Activated T-helper 2 cell treated with anti-CD3 and anti-CD28 coated beads, Interferon-gamma antibody, Interleukin-2, Interleukin-4, amounts not matched to agents 10 μg/mL and 5 μg/mL and 100 μg/mL, durations not matched to agents 14 hours and 24 hours and 36 hours (primary cell): ENCODE measurements at places on chromosomes 13 and 19. TPM values are rescaled to one million over a fixed set of nuclear protein-coding genes. Genes with fewer than 3 reads are reported as not detected.

The KLK2 gene
- total RNA-seq = 0.44 TPM in 1 of 2 replicates, not detected in the other

The ZNF99 gene
- total RNA-seq = not detected in 2 replicates

The ZNF221 gene
- total RNA-seq = 0.92 and 1.4 TPM in 2 replicates

The RASL11A gene
- total RNA-seq = 1.3 and 1.7 TPM in 2 replicates

The FXYD5 gene
- 257 and 271 TPM in 2 replicates for total RNA-seq

The LENG9 gene
- total RNA-seq = 7.5 and 8.1 TPM in 2 replicates

The COG6 gene
- total RNA-seq = 32.4 and 42.2 TPM in 2 replicates

The GEMIN7 gene
- total RNA-seq = 44.9 and 49.4 TPM in 2 replicates

- peaks cover 10% of the 10 kb centered on the region for H3K36me3 ChIP-seq
- H3K4me3 ChIP-seq = no peak overlapping the region
- peaks cover 10% of the 10 kb centered on the region for H3K4me1 ChIP-seq
- no peak for DNase-seq
- no peaks in the 10 kb centered on the region for H3K27me3 ChIP-seq
- no peak overlapping the region for H3K27ac ChIP-seq
These were observed 53.0 kb downstream of the EDNRB start for GRCh38 chr13:77865622-77866021.

GRCh38 chr13:50552424-50552966 lies 291.0 kb downstream of the DLEU7 start:
- no peaks in the 10 kb centered on the region for H3K4me1 ChIP-seq
- no peak overlapping the region for H3K4me3 ChIP-seq
- H3K27ac ChIP-seq = no peak overlapping the region
- no peak for DNase-seq
- no peaks in the 10 kb centered on the region for H3K36me3 ChIP-seq

DNA sequence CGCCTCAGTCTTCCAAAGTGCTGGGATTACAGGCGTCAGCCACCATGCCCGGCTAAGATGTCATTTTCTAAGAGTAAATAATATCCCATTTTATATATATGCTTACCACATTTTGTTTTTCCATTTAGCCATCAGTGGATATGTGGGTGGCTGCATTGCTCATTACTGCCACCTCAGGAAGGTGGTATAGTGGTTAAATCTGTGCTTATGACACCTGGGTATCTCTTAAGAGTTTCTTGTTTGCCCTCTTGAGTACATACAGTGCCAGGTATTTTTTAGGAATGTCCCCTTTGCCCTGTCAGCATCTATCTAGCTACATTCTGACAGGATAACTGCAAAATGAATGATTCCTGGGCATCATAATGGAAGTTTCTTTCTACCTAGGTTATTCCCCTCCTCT lies 14.6 kb downstream of the ZNF69 start:
- no peak overlapping the region for H3K4me3 ChIP-seq
- H3K36me3 ChIP-seq = peaks cover 50% of the 10 kb centered on the region
- H3K27me3 ChIP-seq = no peaks in the 10 kb centered on the region
- DNase-seq = no peak
- H3K27ac ChIP-seq = no peak overlapping the region
- no peaks in the 10 kb centered on the region for H3K4me1 ChIP-seq

DNA sequence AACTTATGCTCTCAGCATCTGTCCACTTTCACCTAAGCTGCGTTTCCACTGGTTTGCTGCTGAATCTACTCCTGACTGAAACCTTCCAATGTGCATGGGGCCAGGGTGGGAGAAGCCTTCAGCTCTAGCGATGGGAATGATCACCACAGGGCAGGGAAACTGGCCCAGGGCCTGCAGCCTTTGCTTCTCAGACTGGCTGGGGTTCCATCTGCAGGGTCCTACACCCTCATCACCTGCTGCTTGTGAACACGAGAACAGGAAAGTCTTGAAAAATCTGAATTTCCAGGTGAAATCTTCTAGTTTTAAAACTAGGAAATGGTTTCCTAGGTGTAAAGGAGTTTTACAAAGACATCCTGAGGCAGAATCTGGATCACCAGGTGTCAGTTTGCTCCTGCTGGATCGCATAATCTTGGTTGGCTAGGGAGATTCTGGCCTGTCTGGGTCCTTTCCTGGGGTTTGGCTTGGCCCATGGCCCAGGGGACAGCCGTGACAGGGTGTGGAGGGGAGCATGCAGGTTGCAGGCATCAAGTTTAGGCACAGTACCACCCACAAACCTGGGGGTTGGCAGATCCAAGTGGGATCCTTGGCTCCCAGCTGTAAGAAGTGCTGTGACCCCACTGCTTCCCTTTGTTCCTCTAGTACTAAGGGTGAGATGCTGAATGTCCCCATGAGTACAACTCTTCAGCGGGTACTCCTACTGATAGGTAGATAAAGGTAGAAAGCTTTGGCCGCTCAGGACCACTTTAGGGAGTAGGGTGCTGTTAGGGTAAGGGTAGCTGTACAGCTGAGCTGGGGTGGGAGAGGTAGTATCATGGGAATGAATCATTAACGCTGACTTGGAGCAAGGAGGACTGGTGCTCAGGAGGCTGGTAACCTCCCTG lies 1.8 kb upstream of the UBE2M start:
- peaks cover 44% of the 10 kb centered on the region for H3K4me1 ChIP-seq
- no peaks in the 10 kb centered on the region for H3K27me3 ChIP-seq
- peak overlapping the region; percentile 94 for H3K4me3 ChIP-seq
- H3K27ac ChIP-seq = peak overlapping the region; percentile 99

DNA sequence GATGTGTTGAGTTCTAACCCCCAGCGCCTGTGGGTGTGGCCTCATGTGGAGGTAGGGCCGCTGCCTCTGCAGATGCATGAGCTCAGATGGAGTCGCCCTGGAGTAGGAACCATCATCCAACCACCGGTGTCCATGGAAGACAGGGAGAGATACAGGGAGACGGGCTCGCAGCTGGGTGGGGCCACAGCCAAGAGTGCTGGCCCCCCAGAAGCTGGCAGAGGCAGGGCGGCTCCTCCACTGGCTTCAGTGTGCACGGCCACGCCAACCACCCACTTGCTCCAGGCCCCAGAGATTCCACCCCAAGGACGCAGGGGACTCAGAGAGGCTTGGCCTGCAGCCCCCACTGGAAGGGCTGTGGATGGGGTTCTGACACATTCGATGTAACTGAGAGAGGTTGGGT lies 5.4 kb upstream of the MCF2L start:
- no peak overlapping the region for H3K4me3 ChIP-seq
- peaks cover 12% of the 10 kb centered on the region for H3K27me3 ChIP-seq
- no peak for DNase-seq
- no peaks in the 10 kb centered on the region for H3K4me1 ChIP-seq
- H3K27ac ChIP-seq = no peak overlapping the region

- H3K27ac ChIP-seq = no peak overlapping the region
- H3K27me3 ChIP-seq = no peaks in the 10 kb centered on the region
- H3K36me3 ChIP-seq = peaks cover 14% of the 10 kb centered on the region
- H3K4me1 ChIP-seq = peaks cover 7% of the 10 kb centered on the region
- no peak for DNase-seq
These were observed 151.2 kb downstream of the DIAPH3 start for GRCh38 chr13:60012488-60012887.

DNA sequence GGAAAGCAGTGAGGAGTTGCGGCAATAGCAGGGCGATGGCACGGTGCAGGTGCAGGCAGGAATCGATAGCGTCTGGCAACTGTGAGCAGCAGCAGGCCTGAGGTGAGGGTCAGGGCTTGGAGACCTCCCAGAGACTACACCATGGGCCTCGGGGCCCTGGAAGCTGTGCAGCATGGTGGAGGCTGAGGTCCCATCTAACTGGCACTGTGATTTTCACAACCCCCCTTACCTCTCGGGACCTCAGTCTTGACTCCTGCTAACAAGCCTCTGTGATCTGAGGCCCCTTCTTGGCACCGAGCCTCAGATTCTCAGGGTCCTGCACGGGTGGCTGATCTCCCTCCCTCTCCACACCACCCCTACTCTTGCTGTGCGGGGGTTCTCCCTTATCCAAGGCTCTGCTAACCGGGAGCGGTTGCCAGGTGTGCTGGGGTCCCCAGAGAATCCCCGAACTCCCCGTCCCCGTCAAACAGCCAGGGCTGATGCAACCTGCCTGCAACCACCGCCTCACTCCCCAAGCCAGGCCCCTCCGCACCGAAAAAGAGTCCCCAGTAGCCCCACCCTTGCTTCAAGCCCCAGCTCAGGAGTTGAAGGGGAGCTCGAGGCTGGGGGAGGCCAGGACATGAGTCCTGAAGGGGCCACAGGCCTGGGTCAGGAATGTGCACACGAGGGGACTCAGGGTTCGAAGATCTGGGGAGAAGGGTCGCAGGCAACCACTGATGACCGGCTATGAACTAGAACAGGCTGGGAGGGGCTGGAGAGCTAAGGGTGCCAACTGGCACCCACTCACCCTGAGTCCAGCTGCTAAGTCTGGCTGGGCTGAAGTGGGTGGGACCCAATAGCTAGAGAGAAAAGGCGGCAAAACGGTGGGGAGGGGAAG lies 4.8 kb upstream of the ATF5 start:
- H3K36me3 ChIP-seq = peaks cover 86% of the 10 kb centered on the region
- no peak for DNase-seq
- H3K27me3 ChIP-seq = no peaks in the 10 kb centered on the region
- H3K4me3 ChIP-seq = no peak overlapping the region

- no peaks in the 10 kb centered on the region for H3K27me3 ChIP-seq
- H3K4me1 ChIP-seq = no peaks in the 10 kb centered on the region
- H3K27ac ChIP-seq = no peak overlapping the region
- no peak overlapping the region for H3K4me3 ChIP-seq
- DNase-seq = no peak
- H3K36me3 ChIP-seq = no peaks in the 10 kb centered on the region
These were observed 10.8 kb downstream of the TMEM38A start for GRCh38 chr19:16671652-16672274.

GRCh38 chr19:58562122-58563033 lies 4.0 kb upstream of the UBE2M start:
- H3K4me1 ChIP-seq = peaks cover 29% of the 10 kb centered on the region
- peak overlapping the region; percentile 72 for H3K27ac ChIP-seq
- H3K27me3 ChIP-seq = no peaks in the 10 kb centered on the region

DNA sequence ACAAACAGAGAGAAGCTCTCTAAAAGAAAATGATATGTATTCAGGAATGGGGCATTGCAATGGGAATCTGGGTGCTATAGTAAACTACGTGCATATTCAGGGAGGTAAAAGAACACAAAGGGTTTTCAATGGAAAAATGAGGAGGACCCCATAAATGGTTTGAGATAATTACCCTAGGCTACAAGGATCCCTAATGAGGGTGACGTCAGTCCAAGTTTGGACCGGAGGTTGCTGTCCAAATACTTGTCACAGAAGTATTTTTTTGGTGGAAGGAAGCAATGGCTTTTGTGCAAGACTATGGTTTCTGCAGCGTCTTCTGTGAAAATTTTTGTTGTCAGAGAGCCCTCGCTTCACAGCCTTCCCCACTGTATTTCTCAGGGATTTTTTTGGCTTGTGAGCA lies 995 bp upstream of the CEACAM18 start:
- H3K4me1 ChIP-seq = peaks cover 40% of the 10 kb centered on the region
- no peak overlapping the region for H3K4me3 ChIP-seq
- no peak for DNase-seq
- no peaks in the 10 kb centered on the region for H3K36me3 ChIP-seq
- no peak overlapping the region for H3K27ac ChIP-seq

- DNase-seq = no peak
- H3K36me3 ChIP-seq = no peaks in the 10 kb centered on the region
- H3K27me3 ChIP-seq = peaks cover 11% of the 10 kb centered on the region
- H3K4me1 ChIP-seq = peaks cover 8% of the 10 kb centered on the region
- H3K27ac ChIP-seq = no peak overlapping the region
These were observed 51.9 kb downstream of the CELF5 start for GRCh38 chr19:3276341-3276799.

- H3K4me3 ChIP-seq = no peak overlapping the region
- no peaks in the 10 kb centered on the region for H3K36me3 ChIP-seq
- no peak overlapping the region for H3K27ac ChIP-seq
- H3K27me3 ChIP-seq = no peaks in the 10 kb centered on the region
These were observed 18.0 kb upstream of the CD22 start for GRCh38 chr19:35310811-35311465.

- no peak for DNase-seq
- H3K36me3 ChIP-seq = no peaks in the 10 kb centered on the region
- H3K27me3 ChIP-seq = no peaks in the 10 kb centered on the region
These were observed 51.4 kb upstream of the SGCG start for GRCh38 chr13:23129331-23129730.

- no peaks in the 10 kb centered on the region for H3K36me3 ChIP-seq
- DNase-seq = no peak
- H3K4me1 ChIP-seq = peaks cover 1% of the 10 kb centered on the region
- no peak overlapping the region for H3K27ac ChIP-seq
- H3K27me3 ChIP-seq = peaks cover 6% of the 10 kb centered on the region
These were observed 18.0 kb downstream of the KLK4 start for GRCh38 chr19:50893047-50893736.

DNA sequence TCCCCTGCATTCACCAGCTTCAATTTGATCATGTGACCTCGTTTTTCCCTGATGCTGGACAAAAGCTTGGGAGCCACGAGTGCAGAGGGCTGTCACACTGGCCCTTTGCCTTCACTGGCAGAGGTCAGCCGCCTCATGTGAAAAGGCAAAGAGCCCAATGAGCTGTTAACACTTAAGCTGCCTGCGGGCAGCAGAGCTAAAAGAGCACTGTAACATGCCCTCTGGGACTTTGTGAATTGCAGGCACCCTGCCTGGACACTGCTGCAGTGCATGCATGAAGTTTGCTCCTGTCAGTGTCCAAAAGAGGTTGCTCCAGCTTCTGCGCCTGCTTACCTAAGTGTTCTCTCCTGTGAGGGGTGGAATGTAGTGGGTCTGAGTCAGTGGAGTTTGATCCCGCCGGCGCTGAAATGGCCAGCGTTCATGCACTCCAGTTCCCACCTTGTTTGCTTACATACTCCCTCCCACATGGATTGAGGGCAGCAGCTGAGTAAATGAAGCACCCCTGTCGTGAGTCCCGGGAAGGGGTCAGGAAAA lies 193.7 kb downstream of the RFC3 start:
- no peak overlapping the region for H3K4me3 ChIP-seq
- H3K27ac ChIP-seq = no peak overlapping the region
- H3K27me3 ChIP-seq = peaks cover 2% of the 10 kb centered on the region
- H3K36me3 ChIP-seq = no peaks in the 10 kb centered on the region

GRCh38 chr19:54439174-54439851 lies 9.7 kb upstream of the LENG8 start:
- H3K27me3 ChIP-seq = no peaks in the 10 kb centered on the region
- no peak for DNase-seq
- H3K36me3 ChIP-seq = peaks cover 28% of the 10 kb centered on the region
- no peak overlapping the region for H3K4me3 ChIP-seq

GRCh38 chr13:37392389-37392788 lies 206.2 kb downstream of the POSTN start:
- H3K4me3 ChIP-seq = no peak overlapping the region
- no peak for DNase-seq
- H3K27ac ChIP-seq = no peak overlapping the region
- no peaks in the 10 kb centered on the region for H3K4me1 ChIP-seq

- no peaks in the 10 kb centered on the region for H3K36me3 ChIP-seq
- H3K27me3 ChIP-seq = peaks cover 3% of the 10 kb centered on the region
- H3K4me3 ChIP-seq = no peak overlapping the region
- no peak for DNase-seq
- no peaks in the 10 kb centered on the region for H3K4me1 ChIP-seq
- no peak overlapping the region for H3K27ac ChIP-seq
These were observed 302.7 kb downstream of the DNAJC15 start for GRCh38 chr13:43326100-43326499.

- H3K4me1 ChIP-seq = peaks cover 8% of the 10 kb centered on the region
- DNase-seq = peak; percentile 25
- H3K27ac ChIP-seq = no peak overlapping the region
- H3K4me3 ChIP-seq = no peak overlapping the region
- no peaks in the 10 kb centered on the region for H3K36me3 ChIP-seq
These were observed 18.1 kb upstream of the GTF3A start for GRCh38 chr13:27406178-27406939.

- no peak overlapping the region for H3K27ac ChIP-seq
- H3K36me3 ChIP-seq = no peaks in the 10 kb centered on the region
- H3K4me1 ChIP-seq = no peaks in the 10 kb centered on the region
- H3K27me3 ChIP-seq = peaks cover 3% of the 10 kb centered on the region
These were observed 63.7 kb upstream of the TMTC4 start for GRCh38 chr13:100738176-100738855.
